NCI-H146 (cell line): ENCODE measurements at places on chromosomes 2 and 18.
A peak's percentile ranks its signal among the peaks of the same experiment; 100 is the strongest.

GRCh38 chr2:71358931-71359671 lies 27.5 kb downstream of the ZNF638 start:
- no peak for DNase-seq

DNA sequence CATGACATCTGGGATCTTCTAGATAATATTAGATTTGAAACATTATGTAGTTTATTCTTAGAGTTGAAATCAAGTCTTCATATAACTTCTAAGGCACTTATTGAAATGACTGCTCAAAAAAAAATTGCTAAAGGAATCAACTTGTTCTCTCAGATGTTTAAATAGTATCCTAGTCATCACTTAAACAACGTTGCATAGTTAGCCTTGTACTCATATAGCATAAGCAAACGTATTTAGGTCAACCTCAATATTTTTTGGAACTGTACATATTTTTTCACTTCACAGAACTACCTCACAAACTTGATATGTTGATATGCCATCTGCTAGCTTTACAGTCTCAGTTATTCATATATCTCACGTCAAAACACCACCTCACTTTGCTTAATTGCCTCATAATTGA lies 47.1 kb upstream of the CREB1 start:
- no peak for DNase-seq

DNA sequence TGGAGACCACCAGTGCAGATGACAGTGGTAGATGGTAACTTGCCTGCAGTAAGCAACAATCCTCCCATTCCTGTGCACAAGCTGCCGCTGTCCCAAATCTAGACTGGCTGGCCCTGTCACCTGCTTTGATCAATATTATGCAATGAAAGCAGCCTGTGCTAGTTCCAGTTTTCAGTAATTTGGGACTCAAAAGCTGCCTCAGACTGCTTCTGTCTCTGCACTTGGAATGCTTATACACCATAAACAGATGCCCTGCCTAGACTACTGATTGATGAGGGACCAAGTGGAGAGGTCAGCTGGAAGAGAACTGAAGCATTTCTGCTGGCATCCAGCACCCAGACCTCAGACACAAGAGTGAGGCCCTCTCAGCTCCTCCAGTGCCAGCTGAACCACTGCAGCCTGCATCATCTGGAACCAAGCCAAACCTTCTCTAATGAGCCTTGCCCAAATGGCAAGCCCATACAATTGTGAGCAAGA lies 24.9 kb downstream of the CCBE1 start:
- DNase-seq = no peak

GRCh38 chr2:234620018-234620417 lies 123.1 kb upstream of the ARL4C start:
- no peak for DNase-seq

DNA sequence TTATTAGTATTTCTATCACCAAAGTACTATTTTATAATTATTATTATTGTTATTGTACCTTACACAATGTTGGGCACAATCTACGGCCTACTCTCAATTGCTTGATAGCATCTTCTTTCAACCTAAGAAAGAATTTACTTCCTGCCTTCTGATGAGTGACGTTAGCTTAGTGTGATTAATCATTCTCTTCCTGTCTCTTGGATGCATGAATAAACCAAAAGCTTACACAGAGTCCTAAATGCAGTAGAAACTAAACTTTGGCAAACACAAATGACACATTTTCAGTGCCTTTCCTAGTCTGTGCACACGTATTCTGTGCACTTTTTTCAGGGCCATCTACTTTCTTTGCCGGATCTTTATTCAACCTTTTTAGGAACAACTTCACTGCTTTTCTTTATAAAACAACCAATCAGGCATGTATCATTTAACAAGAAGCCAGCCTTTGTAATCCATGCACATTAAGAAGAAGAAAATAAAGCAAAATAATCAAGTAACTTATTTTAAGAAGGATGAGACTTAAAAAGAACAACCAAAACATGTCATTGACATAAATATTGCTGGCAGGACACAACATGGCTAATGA lies 19.1 kb downstream of the TRAK2 start:
- DNase-seq = no peak

DNA sequence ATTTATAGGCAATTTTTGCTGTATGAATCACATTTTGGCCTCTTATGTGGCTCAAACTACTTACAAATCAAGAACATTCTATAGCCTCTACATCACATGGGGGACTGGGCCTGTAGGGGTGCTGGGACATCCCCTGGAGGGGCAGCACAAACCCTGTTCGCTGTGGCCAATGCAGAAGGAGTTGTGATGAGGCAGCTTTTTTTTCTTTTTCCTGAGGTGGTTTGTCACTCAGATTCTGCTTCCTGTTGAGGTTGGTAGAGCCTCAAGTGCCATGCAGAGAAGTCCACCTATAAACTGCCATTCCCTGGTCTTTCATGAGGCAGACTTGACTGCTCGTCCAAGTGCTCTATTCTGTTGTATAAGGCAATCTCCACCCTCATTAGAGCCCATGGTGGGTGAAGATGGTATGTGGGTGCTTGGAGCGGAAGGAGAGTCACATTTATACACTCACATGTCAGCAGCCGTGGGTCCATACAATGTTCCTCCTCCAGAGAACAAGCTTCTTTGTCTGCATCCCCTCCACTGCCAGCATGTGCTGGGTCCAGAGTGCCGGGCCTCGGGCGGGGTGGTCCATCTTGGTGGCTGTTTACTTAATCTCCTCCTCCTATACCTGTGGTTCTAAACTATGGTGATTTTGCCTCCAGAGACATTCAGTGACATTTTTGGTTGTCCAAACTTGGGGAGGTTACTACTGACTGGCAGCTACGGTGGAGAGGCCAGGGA lies 120.3 kb downstream of the ACOXL start:
- no peak for DNase-seq

- no peak for DNase-seq
Observed at GRCh38 chr2:106575955-106576354, 88.8 kb downstream of the CD8B2 start.

DNA sequence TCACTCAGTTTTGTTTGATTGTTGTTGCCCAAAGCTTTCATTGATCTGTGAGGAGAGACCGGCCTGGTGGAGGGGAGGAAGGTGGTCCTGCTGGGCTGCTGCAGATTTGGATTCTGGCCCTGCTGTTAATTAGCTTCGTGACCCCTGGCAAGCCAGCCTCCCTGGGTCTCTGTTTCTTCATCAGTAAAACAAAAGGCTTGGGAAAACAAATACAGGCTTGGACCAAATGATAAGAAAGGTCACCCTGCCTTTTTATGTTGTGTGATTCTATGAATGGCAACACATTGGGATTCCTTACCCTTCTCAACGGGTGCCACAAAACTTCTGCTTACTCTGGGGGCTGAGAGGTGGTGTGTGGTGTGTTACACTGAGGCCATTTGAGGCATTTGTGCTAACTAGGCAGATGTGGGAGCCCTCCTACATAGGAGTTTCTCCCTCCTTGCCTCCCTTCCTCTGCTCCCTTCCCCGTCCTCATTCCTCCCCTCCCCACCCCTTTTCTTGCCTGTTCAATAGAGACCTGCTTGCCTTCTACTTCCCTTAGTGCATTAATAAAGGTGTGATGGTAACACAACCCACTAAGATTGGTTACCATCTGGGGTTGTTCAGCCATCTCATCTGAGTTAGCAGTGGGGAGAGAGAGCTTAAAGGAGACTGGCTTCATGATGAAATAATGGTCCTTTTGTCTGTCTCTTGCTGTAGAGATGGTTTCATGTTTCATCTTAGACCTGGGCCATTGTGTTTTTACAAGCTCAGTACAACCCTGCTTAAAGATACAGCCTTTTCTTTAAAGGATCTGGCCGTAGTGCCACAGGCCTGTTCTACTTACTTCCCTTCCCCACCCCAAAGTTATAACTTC lies 96.2 kb downstream of the TANC1 start:
- DNase-seq = peak; percentile 26

- no peak for DNase-seq
Observed at GRCh38 chr18:34444622-34445021, 219.9 kb upstream of the NOL4 start.

- DNase-seq = no peak
Observed at GRCh38 chr2:212882626-212883025, 268.8 kb downstream of the IKZF2 start.

DNA sequence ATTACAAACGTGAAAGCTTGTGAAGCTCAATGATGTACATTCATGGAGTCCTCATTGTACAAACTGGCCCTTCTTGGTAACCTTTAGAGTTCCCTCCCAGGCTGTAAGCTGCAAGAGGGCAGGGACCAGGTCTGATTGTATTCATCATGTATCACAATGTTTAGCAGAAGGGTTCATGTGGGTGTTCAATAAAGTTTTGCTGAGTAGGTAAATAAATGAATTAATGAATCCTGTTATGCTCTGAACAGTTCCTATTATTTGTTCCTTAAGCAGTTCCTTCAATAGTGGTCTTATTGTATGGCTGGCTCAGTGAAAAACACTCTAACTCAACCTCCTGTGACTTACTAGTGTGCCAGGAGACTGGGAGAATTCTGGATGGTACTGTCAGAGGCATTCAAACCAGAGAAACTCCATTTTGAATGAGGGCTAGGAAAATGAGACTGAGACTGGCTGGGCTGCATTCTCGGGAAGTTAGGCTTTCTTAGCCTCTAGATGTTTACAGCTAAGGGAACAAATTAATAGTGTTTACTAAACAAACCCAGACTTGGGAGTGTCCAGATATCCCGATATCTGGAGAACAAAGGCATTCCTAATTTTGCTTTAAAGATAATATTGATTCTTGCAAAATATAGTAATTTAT lies 1.8 kb upstream of the ACVR1 start:
- no peak for DNase-seq

GRCh38 chr18:9380621-9381395 lies 46.2 kb downstream of the TWSG1 start:
- peak; percentile 97 for DNase-seq

GRCh38 chr2:98470851-98471255 lies 26.2 kb downstream of the INPP4A start:
- DNase-seq = no peak

- no peak for DNase-seq
Observed at GRCh38 chr2:15174567-15174966, 386.6 kb downstream of the NBAS start.

GRCh38 chr2:231727621-231728020 lies 19.3 kb downstream of the PTMA start:
- no peak for DNase-seq

- DNase-seq = no peak
Observed at GRCh38 chr2:96927405-96928171, 57.7 kb upstream of the SEMA4C start.

DNA sequence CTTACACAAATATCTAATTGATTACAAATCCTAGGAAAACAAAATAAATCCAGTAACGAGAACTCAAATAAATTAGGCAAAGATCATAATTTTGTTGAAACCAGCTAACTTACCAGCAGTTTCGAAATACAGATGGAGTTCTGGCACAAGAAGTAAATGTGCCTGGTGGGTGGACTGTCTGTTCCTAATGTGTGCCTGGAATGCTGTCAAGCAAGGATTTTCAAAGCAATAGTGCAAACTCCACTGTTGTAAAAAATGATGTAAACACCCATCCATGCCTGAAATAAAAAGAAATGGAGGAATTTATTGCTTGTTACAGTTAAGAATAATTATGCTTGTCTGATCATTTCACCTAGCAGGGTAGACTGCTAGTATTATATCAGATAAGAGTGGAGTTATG lies 423.9 kb upstream of the MAP2 start:
- no peak for DNase-seq

GRCh38 chr2:41936771-41937463 lies 110.9 kb upstream of the PKDCC start:
- no peak for DNase-seq

- DNase-seq = no peak
Observed at GRCh38 chr2:202450785-202451184, 74.7 kb downstream of the BMPR2 start.

DNA sequence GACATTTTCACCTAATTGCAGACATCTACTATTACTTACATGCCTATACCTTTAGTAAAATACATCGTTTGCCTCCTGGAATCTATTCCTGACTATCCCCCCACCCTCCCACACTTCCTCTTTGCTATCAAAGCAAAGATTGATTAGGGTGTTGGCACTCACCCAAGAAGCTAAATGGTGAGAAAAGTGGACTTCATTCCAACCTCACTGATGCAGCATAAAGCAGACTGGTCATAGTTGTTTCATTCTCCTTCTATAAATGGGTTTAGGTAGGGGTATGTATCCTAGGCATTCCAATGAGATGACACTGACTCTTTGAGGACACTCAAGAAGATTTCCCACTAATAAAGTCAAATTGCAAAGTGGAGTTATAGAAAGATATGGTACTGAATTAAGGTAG lies 97.4 kb downstream of the LRP1B start:
- no peak for DNase-seq
